Effector memory CD4-positive, alpha-beta T cell (primary cell): ENCODE measurements at places on chromosomes 2 and 18.

DNA sequence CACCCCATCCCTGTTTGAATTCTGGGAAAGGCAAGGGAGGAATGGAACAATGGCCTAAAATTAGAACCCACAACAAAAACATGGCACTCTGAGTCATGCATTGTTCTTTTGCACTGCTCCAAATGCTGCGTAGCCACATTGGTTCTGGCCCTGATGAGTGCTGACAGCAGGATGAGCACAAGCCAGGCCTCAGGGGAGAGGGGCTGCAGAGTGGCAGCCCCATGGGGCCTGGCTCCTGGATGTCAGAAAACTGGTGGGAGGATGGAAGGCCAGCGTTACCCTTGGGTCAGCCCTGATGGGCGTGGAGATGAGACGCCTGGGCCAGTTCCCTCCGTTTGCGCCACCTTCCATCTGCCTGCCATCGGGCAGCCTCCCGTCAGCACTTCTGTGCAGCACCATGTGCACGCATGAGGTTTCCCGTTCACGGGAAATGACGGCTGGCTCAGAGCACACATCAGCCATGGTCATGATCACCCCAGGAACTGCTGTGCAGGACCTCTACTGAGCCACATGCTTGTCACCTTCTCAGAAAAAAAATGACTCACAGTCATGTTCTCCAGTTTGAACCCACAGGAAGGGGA, 65.6 kb downstream of the CYP26B1 start:
- no peak overlapping the region for H3K4me3 ChIP-seq
- H3K27me3 ChIP-seq, result no peaks in the 10 kb centered on the region
- no peaks in the 10 kb centered on the region for H3K36me3 ChIP-seq
- no peak for DNase-seq
- no peak overlapping the region for H3K27ac ChIP-seq

DNA sequence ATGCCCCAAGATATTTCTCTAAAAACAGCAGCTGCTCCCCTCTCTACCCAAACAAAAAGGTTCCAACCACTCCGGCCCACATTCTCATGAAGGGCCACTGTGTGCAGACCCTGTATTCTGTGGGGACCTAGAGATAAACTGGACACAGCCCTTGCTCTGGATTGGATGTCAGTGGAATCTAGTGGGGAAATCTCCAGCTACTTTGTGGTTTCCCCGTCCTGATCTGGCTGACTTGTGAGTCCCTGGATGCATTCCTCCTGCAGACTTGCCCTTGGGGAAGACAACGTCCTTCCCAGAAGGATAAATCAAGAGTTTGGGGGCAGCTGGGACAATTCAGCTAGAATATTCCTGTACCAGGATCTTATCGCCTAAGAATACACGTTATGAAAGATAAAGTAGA, 151.1 kb downstream of the FSHR start:
- H3K4me1 ChIP-seq, result no peaks in the 10 kb centered on the region
- no peak for DNase-seq
- no peak overlapping the region for H3K27ac ChIP-seq
- no peaks in the 10 kb centered on the region for H3K36me3 ChIP-seq

DNA sequence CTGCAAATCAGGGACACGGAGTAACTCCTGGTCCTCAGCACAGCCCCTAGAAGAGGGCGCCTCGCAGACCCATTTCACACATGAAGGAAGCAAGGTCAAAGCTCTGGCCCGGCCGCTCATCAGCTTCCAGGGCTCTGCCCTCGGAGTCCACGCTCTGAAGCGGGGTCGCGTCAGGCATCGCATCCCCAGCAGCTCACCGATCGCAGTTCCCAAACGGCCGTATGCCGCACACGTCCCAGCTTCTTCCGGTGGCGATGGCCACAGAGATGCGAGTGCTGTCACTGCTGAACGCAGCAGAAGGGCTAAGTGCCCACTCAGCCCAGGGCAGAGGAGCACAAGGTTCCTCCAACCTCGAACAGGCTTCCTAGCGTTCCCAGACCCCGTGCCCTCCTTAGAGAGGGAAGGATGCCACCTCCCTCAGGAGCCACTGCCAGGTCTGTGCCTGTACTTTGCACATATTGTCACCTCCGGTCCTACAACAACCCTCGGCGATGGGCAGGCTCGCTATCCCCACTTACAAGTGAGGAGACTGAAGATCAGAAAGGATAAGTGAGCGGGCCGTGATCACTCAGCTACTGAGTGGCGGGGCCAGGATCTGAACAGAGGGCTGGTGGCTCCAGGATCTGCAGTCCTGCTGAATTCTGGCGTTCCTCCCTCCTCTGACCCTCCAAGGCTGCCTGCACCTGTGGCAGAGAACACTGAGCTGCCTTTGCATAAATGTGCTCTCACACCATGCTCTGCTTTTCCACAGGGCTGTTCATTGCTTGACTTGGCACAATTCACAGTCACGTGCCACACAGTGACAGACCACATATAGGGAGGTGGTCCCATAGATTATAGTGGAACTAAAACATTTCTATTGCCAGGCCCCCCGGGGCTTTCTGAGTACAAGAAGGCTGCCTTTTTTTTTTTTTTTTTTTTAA, 71.4 kb downstream of the COPS8 start:
- H3K27ac ChIP-seq, result no peak overlapping the region
- no peaks in the 10 kb centered on the region for H3K36me3 ChIP-seq
- no peak overlapping the region for H3K4me3 ChIP-seq
- DNase-seq, result no peak
- H3K27me3 ChIP-seq, result no peaks in the 10 kb centered on the region

- H3K4me3 ChIP-seq, result no peak overlapping the region
- H3K27ac ChIP-seq, result peak overlapping the region; percentile 16
- H3K4me1 ChIP-seq, result peaks cover 16% of the 10 kb centered on the region
- no peaks in the 10 kb centered on the region for H3K36me3 ChIP-seq
- no peak for DNase-seq
Observed at GRCh38 chr2:37683921-37684780, 12.7 kb upstream of the CDC42EP3 start.

DNA sequence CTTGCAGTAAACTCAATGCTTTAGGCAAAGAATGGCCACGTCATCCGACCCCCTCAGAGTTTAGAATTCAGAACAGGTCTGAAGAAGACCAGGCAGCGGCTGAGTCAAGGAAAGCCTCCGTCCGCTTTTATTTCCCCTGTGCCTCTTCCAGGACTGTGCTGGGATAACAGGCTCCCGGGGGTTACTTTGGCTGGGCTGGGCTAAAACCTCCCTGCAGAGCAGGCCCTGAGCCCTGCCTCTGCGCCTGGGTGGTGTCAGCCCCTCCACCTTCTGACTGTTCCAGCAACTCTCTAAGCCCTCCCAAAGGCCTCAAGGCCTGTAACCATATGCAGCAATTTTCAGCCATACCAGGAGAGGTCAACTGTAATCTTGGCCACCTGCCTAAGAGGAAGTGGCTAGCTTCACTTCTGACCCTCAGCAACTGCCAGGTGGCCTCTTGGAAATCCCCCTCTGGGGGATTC, 166.5 kb downstream of the RPIA start:
- no peaks in the 10 kb centered on the region for H3K4me1 ChIP-seq
- no peak for DNase-seq
- no peaks in the 10 kb centered on the region for H3K27me3 ChIP-seq

DNA sequence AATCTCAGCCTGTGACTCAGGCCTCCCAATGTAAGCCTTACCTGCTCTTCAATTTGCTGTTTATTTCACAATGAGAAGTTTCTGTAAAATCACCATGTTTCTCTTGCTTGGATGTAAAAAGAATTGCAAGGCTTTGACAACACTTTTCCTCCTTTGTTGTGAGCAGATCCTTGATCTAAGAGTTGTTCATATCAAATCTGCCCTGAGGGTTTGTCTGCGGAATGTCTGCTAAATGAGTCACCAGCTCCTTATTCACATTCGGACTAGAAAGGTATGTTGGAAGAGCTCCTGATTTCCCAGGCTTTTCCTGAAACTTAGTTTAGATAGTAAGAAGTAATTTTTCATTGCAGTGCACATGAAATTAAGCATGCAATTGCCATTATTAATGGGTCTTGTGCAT, 268.2 kb upstream of the TCF4 start:
- H3K4me1 ChIP-seq, result no peaks in the 10 kb centered on the region
- H3K27ac ChIP-seq, result no peak overlapping the region
- H3K4me3 ChIP-seq, result no peak overlapping the region
- no peaks in the 10 kb centered on the region for H3K36me3 ChIP-seq

DNA sequence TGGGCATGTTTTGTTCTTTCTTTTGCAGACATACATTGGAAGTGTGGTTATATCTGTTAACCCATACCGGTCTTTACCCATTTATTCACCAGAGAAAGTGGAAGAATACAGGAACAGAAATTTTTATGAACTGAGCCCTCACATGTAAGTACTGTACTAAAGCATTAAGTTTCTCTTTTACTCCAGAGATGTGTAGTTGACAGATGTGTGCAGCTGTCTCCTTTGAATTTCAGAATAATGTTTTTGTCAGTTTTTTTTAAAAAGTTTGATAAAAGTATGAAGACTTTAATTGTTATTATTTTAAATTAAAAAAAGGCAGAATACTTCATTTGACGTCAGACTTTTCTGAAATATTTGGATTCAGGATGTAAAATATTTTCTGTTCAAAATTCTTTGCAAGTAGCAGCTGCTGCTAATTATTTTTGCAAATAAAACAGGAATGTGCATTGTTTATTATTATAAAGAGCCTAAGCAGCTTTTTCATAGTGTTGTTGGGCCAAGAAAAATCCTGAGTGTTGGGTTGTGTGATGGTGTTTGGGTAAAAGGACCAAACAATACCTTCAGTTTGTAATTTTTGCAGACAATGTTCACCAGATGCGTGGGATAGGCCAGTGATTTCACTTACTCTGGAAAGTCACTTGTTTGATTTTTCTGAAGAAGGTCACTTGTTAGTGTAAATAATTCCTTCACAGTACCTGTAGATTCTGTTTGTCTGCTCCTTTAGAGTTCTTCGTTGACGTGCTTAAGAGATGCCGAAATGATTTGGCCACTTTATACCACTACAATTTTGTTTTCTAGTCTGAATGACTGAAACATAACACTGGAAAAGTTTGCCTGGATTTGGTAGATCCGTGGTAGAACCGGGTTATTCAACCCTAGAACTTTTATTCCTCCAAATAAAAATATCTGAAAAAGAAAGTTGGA, 51.1 kb downstream of the MYO1B start:
- H3K36me3 ChIP-seq, result no peaks in the 10 kb centered on the region
- H3K27me3 ChIP-seq, result no peaks in the 10 kb centered on the region
- DNase-seq, result no peak
- no peak overlapping the region for H3K4me3 ChIP-seq
- H3K4me1 ChIP-seq, result no peaks in the 10 kb centered on the region

DNA sequence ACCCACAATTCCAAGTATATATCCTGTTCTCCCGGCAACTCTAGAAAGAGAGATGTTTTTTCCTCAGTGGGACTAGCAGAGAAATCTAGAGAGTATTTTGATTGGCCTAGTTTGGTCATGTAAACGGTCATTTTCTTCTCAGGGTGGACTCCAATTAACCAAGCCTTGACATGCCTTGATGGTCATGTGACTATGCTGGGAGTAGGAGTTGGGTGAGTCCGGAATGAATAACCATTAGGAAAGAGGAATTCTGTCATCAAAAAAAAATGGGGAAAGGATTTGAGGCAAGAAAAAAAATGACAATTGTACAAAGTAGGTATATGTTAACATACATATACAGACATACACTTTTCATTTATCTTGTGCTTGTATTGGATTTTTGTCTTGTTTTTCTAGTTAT, 248.2 kb upstream of the CDH20 start:
- no peak overlapping the region for H3K4me3 ChIP-seq
- no peaks in the 10 kb centered on the region for H3K27me3 ChIP-seq
- DNase-seq, result no peak
- no peaks in the 10 kb centered on the region for H3K36me3 ChIP-seq

DNA sequence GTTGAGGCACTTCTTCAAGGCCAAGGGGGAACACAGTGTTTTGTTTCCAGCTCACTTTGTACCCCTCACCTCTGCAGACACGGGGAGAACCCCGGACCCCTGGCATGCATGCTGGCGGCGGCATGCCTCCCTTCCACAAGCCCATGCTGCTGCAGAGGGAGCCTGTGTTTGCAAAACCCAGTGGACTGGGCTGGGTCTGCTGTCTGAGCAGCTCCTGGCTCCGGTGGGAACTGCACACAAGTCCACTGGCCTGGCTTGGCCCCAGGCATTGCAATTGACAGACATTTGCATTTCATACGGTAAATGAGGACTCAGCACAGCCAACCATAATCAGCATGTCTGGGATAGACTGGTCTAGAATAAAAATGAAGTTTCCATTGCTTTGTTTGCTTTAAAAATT, 62.4 kb downstream of the RALBP1 start:
- H3K36me3 ChIP-seq, result peaks cover 40% of the 10 kb centered on the region
- no peaks in the 10 kb centered on the region for H3K4me1 ChIP-seq
- DNase-seq, result no peak
- no peaks in the 10 kb centered on the region for H3K27me3 ChIP-seq
- no peak overlapping the region for H3K4me3 ChIP-seq
- no peak overlapping the region for H3K27ac ChIP-seq

- no peak overlapping the region for H3K27ac ChIP-seq
- DNase-seq, result no peak
- H3K27me3 ChIP-seq, result no peaks in the 10 kb centered on the region
- no peak overlapping the region for H3K4me3 ChIP-seq
- no peaks in the 10 kb centered on the region for H3K36me3 ChIP-seq
Observed at GRCh38 chr2:43075811-43076585, 150.4 kb downstream of the ZFP36L2 start.

DNA sequence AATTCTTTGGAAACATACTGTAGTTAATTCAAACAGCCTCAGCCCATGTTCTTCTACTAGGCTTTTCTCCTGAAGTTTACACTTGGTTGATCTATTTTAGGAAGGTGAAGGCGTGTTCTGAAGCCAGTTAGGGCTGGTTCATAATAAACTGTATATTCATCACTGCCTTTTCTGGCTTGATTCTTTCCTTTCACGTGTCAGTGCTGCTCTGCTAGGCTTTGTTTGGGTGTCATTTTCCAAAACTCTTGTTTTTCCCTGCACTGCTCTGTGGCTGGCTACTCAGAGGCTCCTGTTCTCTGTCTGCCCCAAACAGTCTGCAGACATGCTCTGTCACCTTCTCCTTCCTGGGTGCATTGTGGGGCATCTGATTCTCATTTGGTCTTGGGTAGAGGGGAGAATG, 136.1 kb downstream of the PARD3B start:
- DNase-seq, result no peak
- H3K27me3 ChIP-seq, result no peaks in the 10 kb centered on the region
- no peak overlapping the region for H3K27ac ChIP-seq
- H3K4me3 ChIP-seq, result no peak overlapping the region
- H3K36me3 ChIP-seq, result no peaks in the 10 kb centered on the region
- no peaks in the 10 kb centered on the region for H3K4me1 ChIP-seq

GRCh38 chr2:161988589-161988988, 85.4 kb downstream of the DPP4 start:
- no peaks in the 10 kb centered on the region for H3K27me3 ChIP-seq
- no peak for DNase-seq
- no peaks in the 10 kb centered on the region for H3K36me3 ChIP-seq
- H3K27ac ChIP-seq, result no peak overlapping the region

- no peak overlapping the region for H3K4me3 ChIP-seq
- H3K36me3 ChIP-seq, result no peaks in the 10 kb centered on the region
- no peaks in the 10 kb centered on the region for H3K27me3 ChIP-seq
- no peak for DNase-seq
- no peaks in the 10 kb centered on the region for H3K4me1 ChIP-seq
Observed at GRCh38 chr2:149616681-149617456, 29.3 kb upstream of the MMADHC start.

- H3K36me3 ChIP-seq, result no peaks in the 10 kb centered on the region
- H3K4me1 ChIP-seq, result no peaks in the 10 kb centered on the region
- no peak for DNase-seq
Observed at GRCh38 chr2:60479226-60480088, 74.0 kb downstream of the BCL11A start.
